ENCODE measurements at places on chromosomes 2 and 18. TPM values are rescaled to one million over a fixed set of nuclear protein-coding genes. Genes with fewer than 3 reads are reported as not detected.
A peak's percentile ranks its signal among the peaks of the same experiment; 100 is the strongest.

DNA sequence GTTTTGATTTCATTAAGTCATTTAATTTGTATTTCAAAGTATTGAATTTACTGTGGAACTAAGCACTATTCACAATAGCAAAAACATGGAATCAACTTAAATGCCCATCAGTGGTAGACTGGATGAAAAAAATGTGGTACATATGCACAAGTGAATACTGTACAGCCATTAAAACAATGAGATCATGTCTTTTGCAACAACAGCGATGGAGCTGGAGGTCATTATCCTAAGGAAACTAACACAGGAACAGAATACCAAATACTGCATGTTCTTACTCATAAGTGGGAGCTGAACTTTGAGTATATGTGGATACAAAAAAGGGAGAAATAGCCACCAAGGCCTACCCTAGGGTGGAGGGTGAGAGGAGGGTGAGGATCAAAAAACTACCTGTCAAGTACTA lies 164.4 kb downstream of the BABAM2 start:
- ATAC-seq, result peak; percentile 32

- ATAC-seq, result peak; percentile 50
Measured at GRCh38 chr2:46555011-46555410, 75.6 kb downstream of the TMEM247 start.

GRCh38 chr2:208359632-208359986 lies 47.0 kb upstream of the PTH2R start:
- ATAC-seq, result peak; percentile 50

DNA sequence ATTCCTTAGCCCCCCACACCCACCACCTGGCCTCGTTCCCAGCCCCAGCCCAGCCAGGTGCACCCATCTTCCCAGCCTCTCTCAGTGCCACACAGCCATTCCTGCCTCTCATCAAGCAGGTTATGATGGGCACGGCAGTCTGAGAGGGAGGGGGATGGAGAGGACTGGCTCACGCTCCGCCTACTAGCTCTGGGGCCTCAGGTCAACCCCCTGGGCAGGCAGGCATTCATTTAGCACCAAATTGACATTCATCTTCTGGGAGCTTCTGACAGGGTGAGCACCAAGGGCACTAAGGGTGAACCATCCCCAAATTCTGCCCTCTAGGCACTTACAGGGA lies 66.2 kb upstream of the FOSL2 start:
- no peak for ATAC-seq

- ATAC-seq, result no peak
Measured at GRCh38 chr2:44167311-44167907, 1.3 kb upstream of the PPM1B start.

GRCh38 chr2:74179063-74179865 lies 585 bp upstream of the MOB1A start:
- ATAC-seq, result peak; percentile 26

DNA sequence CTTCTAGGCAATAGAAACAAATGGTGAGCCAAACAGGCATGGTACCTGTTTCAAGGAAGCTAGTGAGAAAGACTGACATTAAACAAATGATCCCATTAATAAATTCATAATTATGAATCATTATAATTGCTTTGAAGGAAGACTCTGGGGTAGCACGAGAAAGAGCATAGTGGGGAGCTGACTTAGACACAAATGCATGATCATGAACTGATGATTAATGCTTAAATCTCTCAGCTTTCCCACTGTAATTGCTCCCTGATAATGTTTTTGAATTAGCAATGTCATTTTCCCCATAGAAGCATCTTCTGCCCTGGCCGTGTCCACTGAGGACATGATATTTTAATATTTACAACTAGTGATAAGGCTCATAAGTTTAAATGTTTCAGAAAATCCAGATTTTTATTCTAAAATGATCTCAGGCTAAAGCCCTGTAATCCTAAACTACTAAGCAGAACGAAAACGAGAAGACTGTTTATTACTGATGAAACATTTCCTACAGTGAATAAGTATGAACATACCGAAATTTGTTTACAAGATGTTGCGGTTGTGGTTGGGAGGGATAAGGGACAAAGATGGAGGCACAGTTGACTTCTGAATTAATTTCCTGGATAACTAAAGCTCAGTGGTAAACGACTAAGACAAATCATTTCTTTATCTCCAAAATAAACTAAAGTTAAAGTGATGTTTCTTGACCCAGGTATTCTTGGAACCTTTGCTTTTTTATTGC lies 47.3 kb upstream of the TACR1 start:
- ATAC-seq, result no peak

DNA sequence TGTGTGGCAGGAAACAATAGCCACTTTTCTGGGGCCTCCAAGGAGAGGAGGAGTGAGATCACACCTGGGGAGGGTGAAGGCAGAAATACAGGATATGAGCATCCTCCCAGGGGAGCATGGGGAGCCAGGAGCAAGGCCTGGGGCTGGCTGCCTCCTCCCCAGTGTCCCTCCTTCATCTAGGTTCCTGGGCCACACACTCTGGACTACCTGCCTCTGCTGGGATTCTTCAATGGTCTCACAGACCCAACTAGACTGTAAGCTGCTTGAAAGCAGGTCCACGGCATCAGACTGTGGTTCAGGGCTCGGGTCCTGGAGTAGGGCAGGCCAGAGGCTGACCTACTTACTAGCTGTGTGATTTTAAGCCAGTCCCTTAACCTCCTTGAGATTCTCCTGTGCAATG lies 94.0 kb downstream of the MCFD2 start:
- no peak for ATAC-seq

DNA sequence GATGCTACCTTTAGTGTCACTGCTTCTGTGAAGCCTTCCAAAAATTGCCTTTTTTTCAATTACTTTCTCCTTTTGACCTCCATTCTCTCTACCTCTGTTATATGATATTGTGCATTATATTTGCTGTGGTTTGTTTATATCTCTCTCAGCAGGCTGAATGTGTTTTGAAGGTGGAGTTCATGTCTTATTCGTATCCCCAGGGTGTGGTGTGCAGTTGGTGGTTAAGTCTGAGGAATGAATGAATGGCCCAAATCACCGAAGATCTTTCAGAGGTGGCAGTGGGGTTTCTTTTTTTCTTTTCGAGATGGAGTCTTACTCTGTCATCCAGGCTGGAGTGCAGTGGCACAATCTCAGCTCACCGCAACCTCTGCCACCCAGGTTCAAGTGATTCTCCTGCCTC lies 53.5 kb upstream of the MAP4K3 start:
- no peak for ATAC-seq

DNA sequence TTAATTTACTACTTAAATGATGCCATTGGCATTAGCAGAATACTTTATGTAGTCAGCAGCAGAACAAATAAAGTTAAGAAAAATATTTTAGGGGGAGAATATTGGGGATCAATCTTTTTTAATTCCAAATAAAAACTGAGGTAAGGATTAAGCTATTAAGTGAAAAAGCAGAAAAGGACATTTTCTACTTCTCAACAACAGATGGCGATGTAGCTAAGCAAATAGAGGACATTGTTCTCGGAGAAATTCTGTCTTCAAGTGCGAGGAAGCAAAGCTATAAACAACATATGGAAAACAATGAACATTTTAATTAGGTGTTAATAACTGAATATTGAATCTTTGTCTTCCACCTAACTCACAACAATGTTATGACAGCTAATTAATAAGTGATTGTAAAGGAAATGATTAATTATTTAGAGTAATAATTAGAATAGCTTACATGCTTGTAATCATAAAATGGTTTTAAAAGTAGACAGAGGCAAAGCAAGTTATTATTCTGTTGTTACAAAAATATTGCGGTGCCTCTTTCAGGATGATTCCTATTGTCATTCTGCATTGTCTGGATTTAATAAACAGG lies 32.9 kb upstream of the CCDC93 start:
- no peak for ATAC-seq

GRCh38 chr2:47520302-47520630 lies 117.3 kb downstream of the MSH2 start:
- ATAC-seq, result no peak

DNA sequence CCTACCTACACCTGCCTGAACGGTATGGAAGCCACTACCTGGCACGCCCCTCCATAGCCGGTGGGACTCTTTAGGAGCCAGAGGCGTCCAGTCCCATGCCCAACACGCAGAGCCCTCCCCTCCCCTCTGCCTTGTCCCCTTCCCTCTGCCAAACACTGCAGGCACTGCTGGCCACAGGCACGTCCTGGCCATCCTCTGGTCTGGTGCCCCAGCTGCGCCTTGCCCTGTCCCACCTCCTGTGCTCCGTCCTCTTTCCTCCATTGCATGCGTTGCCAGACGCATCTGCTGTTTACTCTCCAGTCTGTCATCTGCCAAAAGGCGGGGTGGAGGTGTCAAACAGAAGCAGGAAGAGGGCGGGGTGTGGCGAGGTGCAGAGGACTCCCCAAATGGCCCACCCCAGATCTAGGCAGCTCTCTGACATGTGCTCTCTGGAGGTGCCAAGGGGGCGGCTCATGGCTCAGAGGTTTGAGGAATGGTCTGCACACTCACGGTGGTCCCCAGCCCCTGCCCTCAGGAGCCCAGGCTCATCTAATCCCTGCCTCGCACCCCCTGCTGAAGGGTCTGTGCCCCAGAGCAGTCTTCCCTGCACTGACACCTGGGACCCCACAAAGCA lies 45.1 kb downstream of the HS6ST1 start:
- ATAC-seq, result no peak

GRCh38 chr2:240124651-240125030 lies 11.5 kb downstream of the COPS9 start:
- no peak for ATAC-seq

SLC38A11 gene
- not detected for total RNA-seq

SKOR2 gene
- total RNA-seq, result not detected

PRKAG3 gene
- total RNA-seq, result not detected

EFR3B gene
- total RNA-seq, result 0.40 TPM

TBR1 gene
- total RNA-seq, result 0.05 TPM

TMEM87B gene
- total RNA-seq, result 27.7 TPM

C1QL2 gene
- total RNA-seq, result not detected

IL1RL1 gene
- total RNA-seq, result 0.24 TPM

FKBP7 gene
- total RNA-seq, result 1.7 TPM
